ENCODE measurements at places on chromosomes 4 and X. TPM values are rescaled to one million over a fixed set of nuclear protein-coding genes. Genes with fewer than 3 reads are reported as not detected.
A peak's percentile ranks its signal among the peaks of the same experiment; 100 is the strongest.

DNA sequence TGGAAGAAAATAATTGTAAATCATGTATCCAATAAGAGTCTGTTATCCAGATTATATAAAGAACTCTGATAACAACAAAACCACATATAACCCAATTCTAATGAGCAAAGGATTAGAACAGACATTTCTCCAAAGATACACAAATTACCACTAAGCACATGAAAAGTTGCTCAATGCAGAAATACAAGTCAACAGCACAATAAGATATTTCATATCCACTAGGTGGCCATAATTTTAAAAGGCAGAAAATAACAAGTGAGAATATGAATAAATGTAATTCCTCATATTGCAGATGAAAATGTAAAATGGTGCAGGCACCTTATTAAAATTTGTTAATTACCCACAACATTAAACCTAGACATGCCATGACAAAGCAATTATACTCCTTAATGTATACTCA, 73.9 kb upstream of the ZCCHC13 start:
- DNase-seq: no peak

- DNase-seq: no peak
These were observed 198.8 kb downstream of the ANTXR2 start for GRCh38 chr4:79874197-79874596.

- DNase-seq: no peak
These were observed 103.0 kb upstream of the C1GALT1C1 start for GRCh38 chrX:120732879-120733278.

DNA sequence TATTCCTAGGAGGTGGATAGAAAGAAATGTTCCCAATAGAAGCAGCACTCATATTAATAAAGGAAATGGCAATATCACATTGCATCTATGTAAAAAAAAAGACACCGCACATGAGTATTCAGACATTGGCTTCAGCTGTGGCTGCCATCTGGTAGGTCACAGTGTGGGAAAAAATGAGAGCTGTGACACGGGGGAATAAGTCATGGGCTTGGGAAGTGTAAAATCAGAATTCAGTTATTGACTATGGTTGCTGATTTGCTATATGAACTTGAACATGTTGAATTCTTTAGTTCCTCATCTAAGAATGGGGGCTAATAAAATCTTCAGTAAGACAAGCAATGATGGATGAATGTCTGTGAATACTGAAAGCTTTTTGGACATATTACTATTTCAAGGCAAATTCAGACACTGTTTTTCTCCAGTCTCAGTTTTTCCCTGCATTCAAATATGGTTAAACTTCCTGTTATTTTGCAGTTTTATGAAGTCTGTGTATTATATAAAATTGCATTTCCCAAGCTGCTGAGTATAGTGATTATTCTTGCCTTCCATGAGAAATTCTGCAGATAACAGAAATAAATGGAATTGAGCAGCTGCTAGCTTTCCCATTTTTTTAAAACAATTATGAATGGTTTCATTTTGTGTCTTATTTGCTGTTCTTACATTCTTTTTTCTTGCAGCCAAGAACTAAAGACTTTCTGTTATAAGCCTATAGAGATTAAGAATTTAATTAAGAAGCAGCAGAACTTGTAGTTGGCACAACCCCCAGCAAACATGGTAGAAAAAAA, 221.0 kb downstream of the ANKRD50 start:
- DNase-seq: no peak

GRCh38 chr4:149912000-149912399, 96.4 kb upstream of the IQCM start:
- peak; percentile 4 for DNase-seq

DNA sequence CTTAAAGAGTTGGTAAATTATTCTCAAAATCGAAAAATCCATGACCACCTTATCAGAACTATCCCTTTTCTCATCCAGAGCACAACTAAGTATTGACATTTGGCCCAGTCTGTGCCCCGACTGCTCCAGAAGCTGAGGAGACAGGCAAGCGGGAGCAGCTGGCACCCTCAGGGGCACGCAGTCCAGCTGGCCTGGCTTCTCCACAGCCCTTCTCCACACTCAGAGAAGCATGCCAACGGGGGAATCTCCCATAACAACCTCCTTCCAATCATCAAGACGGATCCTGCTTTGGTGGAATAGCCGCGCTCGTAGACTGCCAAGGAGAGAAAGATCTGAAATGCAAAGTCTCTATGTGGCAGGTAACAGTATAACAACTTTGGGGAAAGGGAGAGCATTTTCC, 85.4 kb downstream of the AFAP1 start:
- no peak for DNase-seq

GRCh38 chr4:82652062-82652461, 90.3 kb upstream of the TMEM150C start:
- DNase-seq: no peak

DNA sequence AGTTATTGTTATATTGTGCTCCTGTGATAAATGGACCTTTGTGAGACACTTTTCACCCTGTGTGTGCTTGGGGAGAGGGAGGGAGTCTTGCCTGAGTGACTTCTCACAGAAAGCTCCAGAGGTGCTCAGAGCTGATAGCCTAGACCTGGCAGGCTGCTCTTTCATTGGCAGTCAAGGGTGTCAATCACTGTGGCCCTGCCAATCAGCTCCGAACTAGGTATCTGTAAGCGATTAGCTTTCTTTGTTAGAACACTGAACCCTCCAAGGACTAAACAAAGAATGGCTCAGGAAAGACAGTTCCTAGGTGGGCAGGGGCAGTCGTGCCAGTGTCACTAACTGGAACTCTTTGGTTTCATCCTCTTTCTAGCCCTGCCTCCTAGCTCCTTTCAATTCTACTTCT, 2.7 kb upstream of the NALF2 start:
- DNase-seq: no peak

- no peak for DNase-seq
These were observed 82.9 kb downstream of the CLCN4 start for GRCh38 chrX:10239611-10240064.

GRCh38 chr4:168844353-168845049, 165.6 kb downstream of the CBR4 start:
- DNase-seq: no peak

DNA sequence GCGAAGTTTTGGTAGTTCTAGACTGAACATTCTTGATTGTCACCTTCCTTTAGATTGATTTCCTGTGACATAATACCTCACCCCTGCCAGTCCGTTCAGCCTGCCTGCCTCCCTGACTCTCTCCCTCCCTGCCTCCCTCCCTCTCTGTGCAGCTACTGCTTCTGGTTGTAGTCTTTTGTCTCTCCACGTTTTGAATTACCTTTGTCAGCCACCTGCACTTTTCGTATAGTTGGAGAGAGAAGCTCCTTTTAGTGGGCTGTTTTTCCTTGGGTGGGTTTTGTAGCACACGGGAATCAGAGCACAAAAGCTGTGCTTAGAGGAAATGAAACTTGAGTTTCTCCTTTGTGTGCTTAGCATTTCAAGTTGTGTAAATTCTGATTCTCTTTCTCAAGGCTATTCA, 32.6 kb upstream of the MSMO1 start:
- DNase-seq: no peak

DNA sequence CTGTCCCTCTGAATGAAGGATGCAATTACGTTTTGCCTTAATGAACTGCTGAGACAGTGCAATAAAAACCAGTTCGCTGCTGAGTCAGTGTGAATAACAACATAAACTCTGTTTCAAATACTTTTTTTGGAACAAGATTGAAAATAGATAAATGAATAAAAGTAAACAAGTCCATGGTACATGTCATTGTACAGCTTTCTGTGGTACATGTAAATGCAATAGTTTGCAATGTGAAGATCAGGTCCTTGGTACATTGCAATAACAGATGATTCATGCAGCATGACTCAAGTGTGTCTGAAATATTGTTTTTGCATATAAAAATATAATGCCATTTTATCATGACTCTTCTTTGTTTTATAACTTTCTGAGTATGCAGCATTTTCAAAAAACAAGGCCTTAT, 193.4 kb upstream of the PACRGL start:
- peak; percentile 63 for DNase-seq

GABRG1 gene
- total RNA-seq: not detected

HNRNPH2 gene
- total RNA-seq: 81.4 TPM

AKAP4 gene
- not detected for total RNA-seq

BGN gene
- 70.9 TPM for total RNA-seq

TLR6 gene
- 0.13 TPM for total RNA-seq

Data from dermis microvascular lymphatic vessel endothelial cell (primary cell).